ENCODE measurements at places on chromosomes 13 and 19.

GRCh38 chr19:29678484-29679106, 13.3 kb downstream of the PLEKHF1 start:
- no peak for DNase-seq

- no peak for DNase-seq
Measured at GRCh38 chr13:76944456-76944855, 3.9 kb upstream of the ACOD1 start.

- DNase-seq: no peak
Measured at GRCh38 chr13:31433207-31433606, 233.4 kb downstream of the B3GLCT start.

DNA sequence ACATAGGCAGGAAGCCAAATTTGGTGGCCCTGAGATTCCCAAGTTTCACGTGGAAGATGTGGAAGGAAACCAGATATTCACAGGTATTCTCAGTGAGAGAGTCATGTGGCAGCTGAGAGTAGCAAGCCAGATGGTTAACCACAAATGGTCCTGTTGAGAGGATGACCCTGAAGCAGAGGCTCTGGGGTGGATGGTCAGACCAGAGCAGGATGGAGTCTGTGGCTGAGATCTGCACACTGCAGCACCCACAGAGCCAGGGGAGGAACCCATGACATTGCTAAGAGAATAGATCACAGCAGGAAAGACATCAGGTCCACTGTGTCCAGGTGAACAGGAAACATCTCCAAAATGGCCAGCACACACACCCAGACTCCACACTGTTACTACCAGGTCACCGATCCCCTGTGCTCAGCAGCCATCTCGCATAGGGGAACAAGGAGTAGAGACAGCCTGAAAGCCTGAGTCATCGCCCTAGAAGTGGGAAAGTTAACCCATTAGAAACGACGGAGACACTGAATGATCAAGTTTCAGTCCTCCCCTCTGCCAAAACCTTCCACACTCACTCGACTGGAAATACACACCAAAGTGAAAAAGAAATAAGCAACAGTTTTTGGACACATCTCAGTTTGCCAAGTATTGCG, 160.0 kb downstream of the RBM26 start:
- no peak for DNase-seq

GRCh38 chr13:28449826-28450773, 44.8 kb downstream of the FLT1 start:
- DNase-seq: no peak

- DNase-seq: no peak
Measured at GRCh38 chr19:41991025-41991424, 3.0 kb downstream of the ATP1A3 start.

DNA sequence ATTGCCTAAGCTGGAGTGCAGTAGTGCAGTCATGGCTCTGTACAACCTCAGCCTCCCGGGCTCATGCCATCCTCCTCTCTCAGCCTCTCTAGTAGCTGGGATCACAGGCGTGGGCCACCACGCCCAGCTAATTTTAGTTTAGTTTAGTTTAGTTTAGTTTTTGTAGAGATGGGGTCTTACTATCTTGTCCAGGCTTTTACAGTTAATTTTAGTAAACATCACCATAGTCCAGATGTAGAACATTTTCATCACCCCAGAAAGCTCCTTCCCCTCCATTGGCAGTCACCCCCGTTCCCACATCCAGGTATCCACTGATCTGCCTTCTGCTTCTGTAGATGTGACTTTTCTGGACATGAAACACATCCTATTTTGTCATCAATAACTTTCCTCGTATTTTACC, 41.1 kb downstream of the DNM2 start:
- no peak for DNase-seq

- no peak for DNase-seq
Measured at GRCh38 chr13:111667757-111668156, 347.3 kb downstream of the TEX29 start.

DNA sequence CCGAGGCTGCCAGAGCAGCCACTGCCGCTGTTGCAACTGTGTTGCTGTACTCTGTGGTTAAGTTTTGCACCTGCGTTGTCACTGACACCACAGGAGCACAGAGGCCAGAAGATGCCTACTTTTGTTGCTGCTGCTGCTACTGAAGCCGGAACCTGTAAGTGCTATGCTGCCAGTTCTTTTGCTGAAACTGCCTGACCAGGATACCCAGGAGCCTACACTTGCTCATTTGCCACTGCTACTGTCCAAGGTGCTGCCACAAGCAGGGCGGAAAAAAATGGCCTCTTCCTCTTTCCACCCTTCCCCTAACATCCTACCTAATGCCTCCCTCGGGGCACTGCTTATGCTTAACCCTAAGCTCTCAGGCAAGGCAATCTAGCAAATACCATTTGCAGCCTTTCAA, 29.0 kb upstream of the NBEA start:
- no peak for DNase-seq

All from stimulated activated CD4-positive, alpha-beta T cell treated with anti-CD3 and anti-CD28 coated beads, Interleukin-2, amount 100 ng/mL, for 4 hours (primary cell).